Ascending aorta (tissue), 2 donors: ENCODE measurements at places on chromosomes 13 and 19.

DNA sequence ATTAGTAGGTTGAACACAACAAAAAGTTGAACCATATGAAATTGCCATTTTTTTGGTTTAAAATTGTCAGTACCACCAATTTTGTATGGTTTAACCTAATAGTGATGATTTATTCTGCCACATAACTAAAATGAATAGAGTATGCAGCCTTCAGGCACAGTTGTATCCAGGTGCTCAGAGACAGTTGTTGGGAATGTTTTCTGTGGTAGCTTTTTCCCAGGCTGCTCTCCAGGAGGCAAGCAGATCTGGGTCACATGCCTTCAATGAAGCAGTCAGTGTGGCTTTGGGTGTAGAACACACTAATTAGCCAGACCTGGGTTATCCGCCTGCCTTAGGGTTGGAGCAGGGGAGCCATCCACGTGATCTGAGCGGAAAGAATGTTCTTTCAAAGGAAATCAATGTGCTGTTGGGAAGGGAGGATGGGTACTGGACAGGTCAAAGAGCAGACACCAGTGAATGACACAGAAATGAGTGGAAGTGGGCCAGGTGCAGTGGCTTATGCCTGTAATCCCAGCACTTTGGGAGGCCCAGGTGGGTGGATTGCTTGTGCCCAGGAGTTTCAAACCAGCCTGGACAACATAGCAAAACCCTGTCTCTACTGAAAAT, 28.6 kb downstream of the MARK4 start:
- no peak for DNase-seq

- DNase-seq = no peak
These were observed 11.3 kb upstream of the ZNF554 start for GRCh38 chr19:2808129-2808941.

DNA sequence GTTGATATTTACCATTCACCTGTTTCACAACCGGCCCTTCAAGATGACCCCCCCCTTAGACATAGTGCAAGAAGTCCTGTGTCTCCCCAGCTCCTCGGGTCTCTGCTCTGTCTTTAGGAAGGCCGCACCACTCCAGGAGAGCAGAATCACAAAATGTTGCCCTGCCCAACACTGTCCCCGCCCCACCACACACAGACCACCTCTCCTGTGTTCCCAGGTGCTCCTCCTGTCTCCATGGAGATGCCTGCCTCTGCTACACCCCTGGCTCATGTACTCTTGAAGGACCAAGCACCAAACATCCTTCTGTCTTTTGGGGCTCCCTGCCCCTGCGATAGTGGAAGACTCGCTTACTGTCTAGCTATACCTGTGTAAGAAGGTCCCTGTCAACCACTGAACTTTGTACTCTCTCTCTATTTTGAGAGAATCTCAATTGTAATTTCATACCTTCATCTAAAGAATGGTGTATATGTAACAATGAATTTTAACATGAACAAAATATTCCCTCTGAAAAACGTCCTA, 9.6 kb upstream of the TNFRSF19 start:
- no peak for DNase-seq

DNA sequence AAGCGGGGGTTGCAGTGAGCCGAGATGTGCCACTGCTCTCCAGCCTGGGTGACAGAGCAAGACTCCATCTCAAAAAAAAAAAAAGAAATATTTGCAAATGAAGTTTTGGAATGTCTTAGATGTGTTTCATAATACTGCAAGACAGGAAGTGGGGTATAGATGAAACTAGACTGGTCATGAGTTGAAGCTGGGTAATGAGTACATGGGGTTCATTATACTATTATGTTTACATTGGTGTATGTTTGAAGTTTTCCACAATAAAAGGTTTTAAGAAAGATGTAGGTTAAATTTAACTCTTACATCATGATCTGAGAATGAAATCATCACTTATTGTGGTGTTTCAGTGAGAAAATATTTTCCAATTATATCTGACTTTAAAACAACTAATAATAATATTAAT, 19.0 kb downstream of the FNDC3A start:
- no peak for DNase-seq

GRCh38 chr13:34401696-34402095, 540.4 kb upstream of the NBEA start:
- DNase-seq = no peak

DNA sequence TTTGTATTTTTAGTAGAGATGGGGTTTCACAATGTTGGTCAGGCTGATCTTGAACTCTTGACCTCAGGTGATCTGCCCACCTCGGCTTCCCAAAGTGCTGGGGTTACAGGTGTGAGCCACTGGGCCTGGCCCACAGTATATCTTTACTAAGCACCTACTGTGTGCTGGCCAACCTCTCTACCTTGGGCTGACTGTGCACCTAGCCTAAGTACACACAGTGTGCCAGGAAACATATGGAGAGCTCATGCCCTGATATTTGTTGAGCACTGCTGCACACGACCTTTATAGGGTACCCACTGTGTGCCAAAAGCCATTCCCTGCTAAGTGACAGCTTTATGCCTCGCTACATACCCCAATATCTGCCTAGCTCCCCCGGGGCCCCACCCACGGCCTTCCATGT, 6.3 kb upstream of the ARHGAP45 start:
- no peak for DNase-seq

DNA sequence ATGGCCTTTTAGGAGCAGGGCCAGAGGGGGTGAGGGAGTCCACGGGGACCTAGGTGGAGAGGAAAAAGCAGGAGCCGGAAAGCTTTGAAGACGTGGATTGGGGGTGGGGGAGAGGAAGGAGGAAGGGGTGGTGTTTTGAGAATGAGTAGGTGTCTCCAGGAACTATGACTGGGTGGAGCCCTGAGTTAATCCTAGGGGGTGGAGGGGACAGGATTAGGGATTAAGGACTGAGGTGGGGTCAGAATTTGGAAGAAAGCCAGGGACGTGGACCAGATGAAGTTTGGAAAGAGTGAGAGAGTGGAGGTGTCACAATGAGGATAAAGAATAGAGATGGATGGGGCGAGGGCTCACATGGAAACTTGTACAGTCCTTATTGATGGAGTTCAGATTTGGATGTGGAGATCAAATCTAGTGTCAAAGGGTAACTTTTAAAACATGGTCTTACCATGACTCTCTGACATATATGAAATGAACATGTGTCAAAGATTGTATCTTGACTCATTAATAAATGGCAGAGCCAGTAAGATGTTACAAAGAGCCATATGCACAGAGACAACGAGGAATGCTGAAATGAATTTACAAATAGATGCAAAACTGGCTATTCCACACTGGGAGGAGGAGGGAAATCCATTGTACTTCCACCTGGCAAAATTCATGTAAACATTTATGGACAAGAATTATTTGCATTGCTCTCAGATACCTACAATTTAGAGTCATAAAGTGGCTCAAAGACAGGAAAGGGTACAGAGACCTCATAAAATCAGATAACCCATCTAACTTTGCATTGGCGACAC, 1.7 kb upstream of the KLK13 start:
- no peak for DNase-seq

DNA sequence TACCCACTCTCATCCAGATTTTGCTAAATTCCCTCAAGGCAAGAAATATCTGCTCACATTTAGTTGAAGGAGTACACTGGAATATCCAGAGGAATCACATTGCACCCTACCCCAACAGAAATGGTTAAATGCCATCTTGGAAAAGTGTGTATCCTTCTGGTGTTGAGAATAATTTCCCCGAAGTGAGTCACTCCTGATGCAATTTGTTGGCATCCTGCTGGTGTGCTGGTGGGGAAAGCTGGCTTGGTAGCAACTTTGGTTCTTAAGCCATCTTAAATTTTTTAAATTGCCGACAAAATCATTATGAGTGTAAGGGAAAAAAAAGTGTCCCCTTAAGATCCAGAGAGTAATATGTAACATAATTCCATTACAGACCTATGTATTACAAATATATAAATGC, 337.3 kb upstream of the DACH1 start:
- no peak for DNase-seq

GRCh38 chr19:42512743-42513304, 15.5 kb downstream of the CEACAM1 start:
- no peak for DNase-seq

GRCh38 chr19:35261356-35262100, 7.2 kb upstream of the USF2 start:
- no peak for DNase-seq

GRCh38 chr13:59750860-59751259, 412.9 kb downstream of the DIAPH3 start:
- no peak for DNase-seq

DNA sequence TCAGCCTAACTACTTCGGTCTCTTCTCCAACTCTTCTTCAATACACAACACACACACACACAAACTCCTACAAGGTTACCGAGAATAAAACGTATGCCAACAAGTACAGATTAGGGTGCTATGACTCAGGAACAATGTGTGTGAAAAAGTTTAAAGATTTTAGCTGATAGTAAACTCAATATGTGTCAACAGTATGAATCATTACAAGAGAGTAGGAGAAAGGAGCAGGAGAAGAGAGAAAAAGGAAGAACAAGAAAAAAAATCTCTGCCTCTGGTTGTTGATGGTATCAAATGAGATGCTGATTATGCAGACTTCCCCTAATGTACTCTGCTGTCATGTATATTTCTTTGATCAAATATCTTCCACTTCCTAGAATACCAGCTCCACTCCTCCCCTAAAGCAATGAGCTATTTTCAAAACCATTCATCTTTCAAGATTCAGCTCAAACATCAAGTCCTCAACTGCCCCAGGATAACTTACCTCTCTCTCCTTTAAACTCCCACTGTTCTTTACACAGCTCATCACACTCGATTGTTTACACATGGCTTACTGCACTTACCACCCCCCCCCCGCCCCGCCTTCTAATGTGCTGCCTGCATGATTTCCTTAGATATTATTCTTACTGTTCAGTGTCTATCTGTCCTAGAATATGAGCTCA, 95.6 kb downstream of the FAM216B start:
- no peak for DNase-seq

- DNase-seq = no peak
These were observed 3.2 kb downstream of the SERPINE3 start for GRCh38 chr13:51342706-51343105.

GRCh38 chr13:49546561-49546960, 38.8 kb downstream of the RCBTB1 start:
- DNase-seq = no peak

- no peak for DNase-seq
These were observed 349.2 kb upstream of the ARGLU1 start for GRCh38 chr13:106917024-106917571.

DNA sequence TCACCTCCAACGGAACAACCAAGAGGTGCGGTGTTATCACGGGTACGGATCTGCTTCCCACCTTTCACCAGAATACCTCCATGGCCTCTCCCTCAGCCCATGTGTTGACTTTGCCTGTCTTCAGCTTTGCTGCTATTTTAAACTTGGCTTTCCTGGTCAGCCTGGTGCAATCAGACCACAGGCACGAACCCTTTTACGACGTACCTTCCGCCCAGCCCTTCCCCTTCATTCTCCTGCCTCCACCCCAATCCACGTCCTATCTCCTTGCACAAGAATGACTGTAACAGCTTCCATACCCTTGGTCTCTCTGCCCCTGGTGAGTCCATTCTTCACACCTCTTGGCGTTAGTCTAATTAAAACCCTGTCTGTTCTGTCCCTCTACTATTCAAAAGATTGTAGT, 431.7 kb downstream of the EFNB2 start:
- DNase-seq = no peak

DNA sequence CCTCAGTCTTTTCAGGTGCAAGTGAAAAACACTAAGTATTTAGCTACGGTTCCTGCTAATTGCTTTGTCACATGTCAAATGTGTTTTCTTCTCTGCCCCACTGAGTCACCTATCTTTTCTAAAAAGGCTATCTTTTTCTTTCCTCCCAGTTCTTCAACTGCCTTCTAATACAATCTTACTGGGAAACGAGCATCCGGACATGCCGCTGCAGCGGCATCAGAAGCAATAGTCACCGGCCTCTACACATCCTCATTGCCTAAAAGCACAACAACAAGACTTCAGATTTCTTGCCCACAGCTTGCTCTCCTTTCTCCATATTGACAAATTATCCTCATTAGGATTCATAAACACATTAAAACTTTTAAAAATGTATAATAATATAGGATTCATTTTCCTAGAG, 1.2 kb downstream of the PCDH9 start:
- no peak for DNase-seq

- DNase-seq = no peak
These were observed 13.0 kb upstream of the BICRA start for GRCh38 chr19:47595944-47596343.

DNA sequence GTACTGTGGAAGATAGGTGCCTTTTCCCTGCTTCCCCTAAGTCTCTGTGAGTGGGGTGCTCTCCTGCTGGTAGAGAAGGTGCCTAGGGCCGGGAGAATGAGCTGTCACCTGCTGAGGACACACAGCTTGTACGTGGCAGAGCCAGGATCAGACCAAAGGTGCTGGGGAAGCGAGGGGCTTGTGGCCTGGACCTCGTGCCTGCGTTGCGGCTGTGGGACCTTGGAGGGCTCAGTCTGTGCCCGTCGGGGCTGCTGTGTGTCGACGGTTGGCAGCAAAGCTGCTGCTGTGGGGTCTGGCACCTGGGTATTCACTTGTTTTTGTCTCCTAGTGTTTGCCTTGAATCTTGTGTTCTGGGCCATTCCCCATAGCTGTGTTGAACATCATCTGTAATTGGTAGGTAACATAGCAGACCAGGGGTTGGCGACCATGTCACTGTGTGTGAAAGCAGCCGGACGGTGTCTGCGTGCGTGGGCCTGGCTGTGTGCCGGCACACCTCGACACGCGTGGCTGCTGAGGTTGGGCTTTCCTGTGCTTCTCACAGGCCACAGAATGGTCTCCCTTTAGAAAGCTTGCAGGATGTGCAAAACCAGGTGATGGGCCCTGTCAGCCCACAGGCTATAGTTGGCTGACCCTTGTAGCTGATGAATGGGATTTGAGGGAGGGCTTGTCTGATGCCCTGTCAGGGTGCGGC, 9.2 kb downstream of the U2AF2 start:
- DNase-seq = no peak

DNA sequence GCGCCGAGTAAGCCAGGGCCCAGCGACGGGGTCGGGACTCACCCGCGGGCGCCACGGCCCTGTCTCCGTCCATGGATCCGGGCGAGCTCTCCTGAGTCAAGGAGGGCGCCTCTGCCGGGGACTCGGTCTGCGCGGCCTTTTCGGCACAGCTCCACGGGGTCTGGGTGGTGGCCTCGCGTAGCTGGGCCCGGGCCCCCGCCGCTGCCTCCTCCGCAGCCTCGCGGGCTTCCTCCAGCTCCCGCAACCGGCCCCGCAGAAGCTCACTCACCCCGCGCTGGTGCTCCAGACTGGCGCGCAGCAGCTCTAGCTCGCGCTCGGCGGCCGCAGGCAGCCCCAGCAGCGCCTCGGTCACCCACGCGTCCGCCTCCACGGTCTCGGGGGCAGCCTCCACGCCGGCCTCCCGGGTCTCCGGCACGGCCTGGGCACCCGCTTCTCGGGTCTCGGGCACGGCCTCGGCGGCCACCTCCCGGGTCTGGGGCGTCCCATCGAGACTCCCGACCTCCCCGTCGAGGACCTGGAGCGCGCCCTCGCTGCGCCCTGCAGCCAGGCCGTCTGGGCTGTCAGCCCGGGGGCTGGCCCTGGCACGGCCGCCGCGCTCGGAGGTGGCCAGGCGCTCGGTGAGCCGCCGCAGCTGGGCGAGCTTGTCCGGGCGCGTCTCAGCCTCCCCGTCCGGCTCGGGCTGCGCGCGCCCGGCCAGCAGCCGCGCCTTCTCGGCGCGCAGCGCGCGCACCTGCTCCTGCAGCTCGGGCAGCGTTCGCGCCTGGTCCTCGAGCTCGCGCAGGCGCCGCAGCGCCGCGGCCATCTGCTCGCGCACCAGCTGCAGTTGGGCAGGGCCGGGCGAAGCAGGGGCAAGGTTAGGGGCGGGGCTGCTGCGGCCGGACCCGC, 8.4 kb downstream of the KANK3 start:
- DNase-seq = no peak
